Smooth muscle cell of the pulmonary artery (primary cell): ENCODE measurements at places on chromosomes 1 and 21. TPM values are rescaled to one million over a fixed set of nuclear protein-coding genes. Genes with fewer than 3 reads are reported as not detected.

The CRYZ gene
- total RNA-seq = 37.3 and 46.7 TPM in 2 replicates

The AMY1C gene
- total RNA-seq = not detected in 2 replicates

The PTGFRN gene
- 66.7 and 108 TPM in 2 replicates for total RNA-seq

The HSPA6 gene
- total RNA-seq = 0.65 and 4.5 TPM in 2 replicates

The ARHGEF11 gene
- 31.7 and 33.3 TPM in 2 replicates for total RNA-seq

The OR6K3 gene
- not detected in 2 replicates for total RNA-seq

The SMYD3 gene
- total RNA-seq = 29.8 and 44.3 TPM in 2 replicates

The PPP2R5A gene
- total RNA-seq = 17.5 and 26.2 TPM in 2 replicates

The HENMT1 gene
- total RNA-seq = 1.9 and 3.4 TPM in 2 replicates

The LRRC3 gene
- 0.26 and 0.65 TPM in 2 replicates for total RNA-seq

The GLIS1 gene
- total RNA-seq = 0.40 and 1.4 TPM in 2 replicates

The LINGO4 gene
- total RNA-seq = not detected in 2 replicates

The PRR9 gene
- 0.23 TPM in 1 of 2 replicates, not detected in the other for total RNA-seq

The RXFP4 gene
- total RNA-seq = 0.07 TPM in 1 of 2 replicates, not detected in the other

The DISC1 gene
- total RNA-seq = 4.8 and 5.5 TPM in 2 replicates

The KCNH1 gene
- 0.63 and 8.9 TPM in 2 replicates for total RNA-seq

The GBP2 gene
- total RNA-seq = 24.2 and 44.6 TPM in 2 replicates

The CD5L gene
- total RNA-seq = not detected in 2 replicates

The CD53 gene
- not detected in 2 replicates for total RNA-seq

The ADAR gene
- total RNA-seq = 97.7 and 101 TPM in 2 replicates

The KRTAP7-1 gene
- total RNA-seq = not detected in 2 replicates

The MOB3C gene
- 12.7 and 13.2 TPM in 2 replicates for total RNA-seq

The KIAA0040 gene
- 1.5 TPM in 2 replicates for total RNA-seq

The OVAAL gene
- total RNA-seq = not detected in 2 replicates

The CNIH3 gene
- total RNA-seq = 4.2 and 21.2 TPM in 2 replicates

The RPTN gene
- total RNA-seq = not detected in 2 replicates

The TMCO1 gene
- 49.4 and 71.5 TPM in 2 replicates for total RNA-seq

The UTS2 gene
- not detected in 2 replicates for total RNA-seq

The CELA2B gene
- 0.59 TPM in 1 of 2 replicates, not detected in the other for total RNA-seq

The LEFTY2 gene
- total RNA-seq = 0.10 TPM in 1 of 2 replicates, not detected in the other

The DCST1 gene
- total RNA-seq = not detected in 2 replicates

The TCHH gene
- total RNA-seq = 0.03 TPM in 1 of 2 replicates, not detected in the other

The CCDC190 gene
- 1.3 and 1.8 TPM in 2 replicates for total RNA-seq

The MLLT11 gene
- 4.5 and 8.2 TPM in 2 replicates for total RNA-seq

The KRTAP21-3 gene
- not detected in 2 replicates for total RNA-seq

The STPG1 gene
- total RNA-seq = 4.2 TPM in 2 replicates

The CLDN8 gene
- total RNA-seq = not detected in 2 replicates

The SLC35F3 gene
- 0.23 TPM in 1 of 2 replicates, not detected in the other for total RNA-seq

The PIGP gene
- total RNA-seq = 7.2 and 12.6 TPM in 2 replicates

The CTBS gene
- total RNA-seq = 21.1 and 22.9 TPM in 2 replicates

The PLEKHG5 gene
- 12.5 and 37.3 TPM in 2 replicates for total RNA-seq

The COL16A1 gene
- 90.8 and 97.8 TPM in 2 replicates for total RNA-seq

The CYP4A22 gene
- not detected in 2 replicates for total RNA-seq

The OBSCN gene
- total RNA-seq = 5.8 and 6.8 TPM in 2 replicates

The KDF1 gene
- not detected in 2 replicates for total RNA-seq

The NPHS2 gene
- total RNA-seq = not detected in 2 replicates

The EFNA4 gene
- total RNA-seq = 4.6 and 6.5 TPM in 2 replicates

The LCE1B gene
- total RNA-seq = not detected in 2 replicates

The KIF26B gene
- total RNA-seq = 18.3 and 27.0 TPM in 2 replicates

The C4BPA gene
- not detected in 2 replicates for total RNA-seq

The AJAP1 gene
- 0.65 TPM in 1 of 2 replicates, not detected in the other for total RNA-seq

The LRRN2 gene
- total RNA-seq = not detected in 2 replicates

The ETV3L gene
- total RNA-seq = not detected in 2 replicates

The SOD1 gene
- total RNA-seq = 134 and 189 TPM in 2 replicates

The MCOLN2 gene
- total RNA-seq = 0.85 and 1.3 TPM in 2 replicates

The NBPF4 gene
- 0.13 TPM in 1 of 2 replicates, not detected in the other for total RNA-seq

The KRTAP20-4 gene
- total RNA-seq = not detected in 2 replicates

The LRRC53 gene
- not detected in 2 replicates for total RNA-seq
